G401 (cell line): ENCODE measurements at places on chromosomes 6 and 20. TPM values are rescaled to one million over a fixed set of nuclear protein-coding genes. Genes with fewer than 3 reads are reported as not detected.

The WFDC12 gene
- not detected in 2 replicates for total RNA-seq

The BPI gene
- total RNA-seq = not detected in 2 replicates

The SYTL3 gene
- total RNA-seq = 3.1 TPM in 1 of 2 replicates, not detected in the other

The MEP1A gene
- not detected in 2 replicates for total RNA-seq

The SCRT2 gene
- total RNA-seq = not detected in 2 replicates

The OR2B6 gene
- total RNA-seq = not detected in 2 replicates

The ZFP57 gene
- total RNA-seq = not detected in 2 replicates

- no peak for DNase-seq
Observed at GRCh38 chr6:70651326-70651905, 16.3 kb upstream of the SMAP1 start.

DNA sequence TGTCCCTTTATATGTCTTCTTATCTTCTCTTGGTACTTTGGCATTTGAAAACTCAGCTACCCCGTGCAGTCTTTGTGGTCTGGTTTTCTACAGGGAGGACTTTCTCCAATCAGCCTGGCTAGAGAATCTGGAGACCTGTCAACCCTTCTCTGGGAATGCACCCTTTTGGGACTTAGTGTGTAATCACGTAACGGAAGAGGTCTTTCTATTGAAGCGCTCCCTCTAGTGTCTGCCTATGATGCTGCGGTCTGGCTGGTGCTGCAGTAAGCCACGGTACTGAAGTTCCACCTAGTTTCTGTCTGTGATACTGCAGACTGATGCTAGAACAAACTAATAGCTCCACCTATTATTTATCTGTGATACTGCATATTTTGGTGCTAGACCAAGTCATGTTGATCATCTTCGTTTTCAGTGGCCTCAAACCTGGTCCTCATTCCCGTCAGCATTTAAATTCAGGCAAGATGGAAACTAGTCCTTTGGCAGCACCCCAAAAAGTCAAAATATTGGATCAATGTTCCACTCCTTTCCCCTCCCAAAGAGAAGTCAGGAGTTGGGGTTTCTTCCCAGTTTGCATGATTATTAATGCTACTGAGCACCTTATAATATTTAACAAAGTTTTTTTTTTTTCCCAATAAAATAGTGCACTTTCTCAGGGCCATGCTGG lies 12.5 kb upstream of the SIRPB2 start:
- DNase-seq = peak; percentile 45

DNA sequence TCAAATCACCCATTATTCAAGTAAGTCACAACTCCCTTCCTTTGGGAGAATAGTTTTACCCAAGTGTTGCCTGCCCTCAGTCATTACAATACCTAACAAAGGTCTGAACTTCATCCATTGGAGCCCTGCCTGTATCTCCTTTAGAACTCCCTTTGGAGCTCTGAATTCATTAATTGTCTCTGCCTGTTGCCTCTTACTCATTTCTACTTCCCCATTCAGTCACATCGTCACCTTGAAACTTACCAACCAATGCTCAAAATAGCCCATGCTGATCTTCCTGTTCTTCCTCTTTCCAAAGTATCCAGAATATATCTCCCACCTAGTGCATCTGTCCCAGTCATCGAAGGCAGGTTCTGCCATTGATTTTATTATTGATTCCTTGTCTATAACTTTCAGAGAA lies 120.7 kb upstream of the ADGRF1 start:
- no peak for DNase-seq

DNA sequence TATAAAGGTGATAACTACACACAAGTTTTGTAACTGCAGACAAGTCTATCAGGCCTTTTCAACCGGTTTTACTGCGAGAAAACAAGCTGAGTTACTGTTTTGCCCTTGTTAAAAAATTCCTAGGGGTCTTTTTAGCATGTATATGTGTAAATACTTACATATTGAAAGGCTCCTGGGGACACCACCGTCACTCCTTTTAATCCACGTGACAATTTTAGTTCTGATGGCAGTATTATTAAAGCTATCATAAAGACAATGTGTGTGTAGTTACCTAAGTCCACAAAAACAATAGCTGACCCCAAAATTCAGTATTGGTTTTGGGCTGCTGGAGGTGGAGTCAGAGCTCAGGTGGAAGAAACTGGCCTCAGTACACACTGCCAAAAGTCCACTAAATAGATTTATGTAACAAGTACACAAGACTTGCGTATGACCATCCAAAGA lies 41.3 kb upstream of the HFE start:
- DNase-seq = no peak

DNA sequence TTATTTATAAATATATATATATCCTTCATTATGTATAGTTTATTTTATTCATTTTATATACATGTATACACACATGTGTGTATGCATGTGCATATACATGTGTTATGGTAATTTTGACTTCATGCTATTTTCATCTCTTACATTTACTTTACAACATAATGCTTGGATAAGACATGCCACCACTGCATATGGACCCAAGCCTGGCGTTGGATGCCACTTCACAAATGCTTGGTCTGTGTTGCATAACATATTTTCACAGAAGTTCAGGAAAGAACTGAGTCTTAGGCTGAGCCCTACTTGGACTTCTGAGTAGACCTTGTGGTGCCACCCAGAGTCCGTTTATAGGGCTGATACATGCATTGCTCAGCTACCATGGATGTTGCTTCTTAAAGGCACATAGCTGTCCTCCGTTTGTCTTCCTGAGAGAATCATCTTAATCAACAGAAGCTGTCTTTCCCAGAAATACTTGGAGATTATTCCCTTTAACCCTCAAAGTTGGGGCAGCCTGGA lies 337.8 kb downstream of the BTBD3 start:
- DNase-seq = peak; percentile 6

- peak; percentile 85 for DNase-seq
Observed at GRCh38 chr6:105911106-105911629, 175.0 kb upstream of the PRDM1 start.

GRCh38 chr6:140178520-140178919 lies 804.1 kb upstream of the CITED2 start:
- no peak for DNase-seq

GRCh38 chr6:45815466-45816125 lies 200.1 kb downstream of the CLIC5 start:
- no peak for DNase-seq

DNA sequence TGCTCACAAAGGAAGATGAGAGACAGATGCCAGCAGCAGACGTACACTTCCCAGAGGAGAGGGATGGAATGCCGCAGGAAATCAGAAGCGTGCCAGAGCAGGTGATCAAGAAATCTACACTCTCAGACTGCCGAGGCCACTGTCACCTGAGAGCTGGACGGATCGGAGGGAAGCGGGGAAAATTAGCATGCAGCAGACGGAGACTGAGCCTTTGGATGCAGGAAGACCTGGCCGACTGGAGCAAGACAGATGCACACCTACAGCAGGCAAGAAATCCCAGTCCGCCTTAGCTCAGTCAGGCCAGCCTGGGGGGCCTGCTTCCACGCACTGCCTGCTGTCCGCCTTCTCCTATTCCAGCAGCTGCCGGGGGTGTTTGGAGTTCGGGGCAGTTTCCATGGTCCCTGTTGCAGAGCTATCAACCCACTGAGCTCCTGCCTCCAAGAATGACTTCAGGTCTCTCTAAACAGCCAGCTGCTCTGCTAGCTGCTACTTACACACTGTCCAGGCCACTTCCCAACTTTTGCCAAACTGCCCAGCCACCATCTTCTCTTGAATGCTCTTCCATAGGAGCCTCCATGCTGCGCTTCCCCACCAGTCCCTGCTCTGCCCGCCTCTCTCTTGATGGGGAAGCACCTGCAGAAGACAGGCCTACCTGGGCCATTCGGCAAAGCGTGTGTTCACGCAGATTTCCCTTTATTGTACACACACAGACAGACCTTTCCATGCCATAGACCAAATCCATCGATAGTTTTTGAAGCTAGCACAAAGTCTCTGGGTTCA lies 368.5 kb downstream of the ZFAND3 start:
- peak; percentile 26 for DNase-seq

DNA sequence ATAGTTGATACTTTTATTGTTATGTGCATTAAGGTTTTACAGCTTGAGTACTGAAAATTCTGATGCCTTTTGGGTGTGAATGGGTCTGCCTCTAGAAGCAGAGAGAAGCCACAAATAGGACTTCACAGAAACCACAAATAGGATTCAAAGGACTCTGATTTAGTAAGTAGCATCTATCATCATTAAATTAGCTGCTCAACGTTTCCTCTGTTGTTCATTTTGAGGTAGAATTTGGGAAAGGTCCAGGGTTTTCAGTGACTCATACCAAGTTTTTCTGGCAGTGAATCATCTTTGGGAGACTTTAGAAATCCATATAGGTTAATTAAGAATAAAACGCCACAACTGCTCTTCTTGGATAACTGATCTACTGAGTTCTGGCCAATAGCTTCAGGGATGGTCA lies 105.1 kb downstream of the PHF3 start:
- no peak for DNase-seq

DNA sequence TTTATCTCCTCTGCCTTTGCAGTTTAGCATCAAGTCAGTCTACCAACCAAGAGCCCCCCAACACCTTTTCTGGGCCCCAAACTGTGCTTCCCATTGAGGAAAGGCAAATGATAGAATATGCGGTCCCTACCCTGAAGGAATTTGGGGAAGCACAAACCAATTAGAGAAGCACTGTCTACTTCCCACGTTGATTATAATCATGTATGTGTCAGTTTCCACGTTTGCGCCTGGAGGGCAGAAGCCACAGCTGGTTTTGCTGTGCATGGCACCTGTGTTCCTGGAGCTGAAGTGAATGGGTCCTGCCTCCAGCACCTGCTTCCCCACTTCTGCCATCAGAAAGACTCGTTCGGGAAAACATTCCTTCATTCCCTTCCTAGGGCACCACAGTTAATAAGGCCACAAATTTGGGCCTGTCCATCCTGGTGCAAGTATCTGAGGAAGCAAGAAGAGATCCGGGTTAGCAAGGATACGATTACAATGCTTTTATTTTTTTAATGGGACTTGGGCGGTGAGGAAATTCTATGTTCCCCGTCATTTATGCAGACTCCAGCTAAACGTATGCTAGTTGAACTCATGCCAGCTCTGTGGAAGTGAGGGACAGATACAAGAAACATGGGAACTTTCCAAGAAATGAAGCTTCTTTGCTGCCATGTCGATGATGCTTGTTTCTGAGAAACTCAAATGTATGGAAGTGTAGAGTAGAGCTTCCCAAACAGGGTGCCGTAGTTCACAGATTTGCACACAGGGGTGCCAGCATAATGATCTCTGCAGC lies 333.5 kb downstream of the NRN1 start:
- no peak for DNase-seq

- no peak for DNase-seq
Observed at GRCh38 chr6:6878887-6879585, 228.7 kb upstream of the RREB1 start.

DNA sequence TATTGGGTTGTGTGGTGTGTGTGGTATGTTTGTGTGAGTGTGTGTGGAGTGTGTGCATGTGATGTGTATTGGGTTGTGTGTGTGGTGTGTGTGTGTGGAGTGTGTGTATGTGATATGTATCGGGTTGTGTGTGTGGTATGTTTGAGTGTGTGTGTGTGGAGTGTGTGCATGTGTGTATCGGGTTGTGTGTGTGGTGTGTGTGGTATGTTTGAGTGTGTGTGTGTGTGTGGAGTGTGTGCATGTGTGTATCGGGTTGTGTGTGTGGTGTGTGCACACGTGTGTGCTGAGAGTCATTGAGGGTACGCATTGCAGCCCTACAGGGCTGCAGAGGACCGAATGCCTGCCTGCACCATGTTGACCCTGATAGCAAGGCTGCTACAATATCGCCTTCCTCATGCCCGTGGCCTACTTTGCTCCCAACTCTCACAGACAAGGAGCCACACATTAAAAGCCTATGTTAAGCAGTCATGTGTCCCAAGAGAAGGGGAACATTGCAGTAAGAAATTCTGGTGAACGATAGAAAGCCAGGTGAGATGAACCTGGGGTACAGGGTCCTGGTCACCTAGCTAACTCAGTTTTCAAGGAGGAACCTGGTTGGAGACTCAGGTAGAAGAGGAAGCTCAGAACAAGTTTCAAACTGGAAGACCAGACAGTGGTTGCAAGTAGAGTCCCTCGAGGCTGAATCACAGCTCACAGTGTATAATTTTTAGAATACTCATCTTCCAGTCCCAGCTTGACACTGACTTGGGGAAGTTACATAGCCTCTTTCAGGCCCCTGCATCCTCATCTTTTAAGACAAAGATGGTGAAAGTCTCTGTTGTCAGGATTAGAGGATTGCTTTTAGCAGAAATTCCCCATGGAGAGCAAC lies 45.7 kb upstream of the TMEM170B start:
- DNase-seq = no peak

GRCh38 chr6:81734081-81734480 lies 18.4 kb downstream of the TENT5A start:
- DNase-seq = no peak

DNA sequence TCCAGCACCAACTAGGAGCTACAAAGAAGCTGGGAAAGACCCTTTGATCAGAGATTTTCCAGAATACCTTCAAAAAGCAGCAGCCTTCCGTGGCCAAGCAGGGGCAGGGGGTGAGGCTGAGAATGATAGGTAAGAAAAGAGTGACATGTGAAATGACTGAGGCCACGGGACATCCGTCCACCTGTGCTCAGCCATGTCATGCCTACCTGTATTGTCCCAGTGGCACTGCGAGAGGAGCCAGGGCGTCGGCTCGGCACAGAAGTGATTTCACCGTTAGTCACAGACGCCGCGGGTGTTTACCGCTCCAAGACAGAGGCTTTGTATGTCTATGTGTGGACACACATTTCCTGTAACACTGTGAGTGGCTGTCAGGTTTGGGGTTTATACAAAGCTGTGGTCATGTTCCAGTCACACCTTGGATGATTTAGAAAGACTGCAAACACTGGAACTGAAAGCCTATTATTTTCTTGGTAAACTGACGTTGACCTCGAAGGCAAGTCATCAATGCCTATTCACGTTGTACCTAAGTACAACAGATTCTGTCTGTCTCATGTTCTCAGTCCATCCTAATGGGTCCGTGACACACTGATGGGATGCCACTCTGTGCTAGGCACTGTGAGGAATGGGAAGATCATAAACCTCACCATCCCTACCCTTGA lies 32.1 kb upstream of the JAG1 start:
- DNase-seq = no peak

GRCh38 chr20:9506280-9506821 lies 8.0 kb upstream of the LAMP5 start:
- DNase-seq = no peak

DNA sequence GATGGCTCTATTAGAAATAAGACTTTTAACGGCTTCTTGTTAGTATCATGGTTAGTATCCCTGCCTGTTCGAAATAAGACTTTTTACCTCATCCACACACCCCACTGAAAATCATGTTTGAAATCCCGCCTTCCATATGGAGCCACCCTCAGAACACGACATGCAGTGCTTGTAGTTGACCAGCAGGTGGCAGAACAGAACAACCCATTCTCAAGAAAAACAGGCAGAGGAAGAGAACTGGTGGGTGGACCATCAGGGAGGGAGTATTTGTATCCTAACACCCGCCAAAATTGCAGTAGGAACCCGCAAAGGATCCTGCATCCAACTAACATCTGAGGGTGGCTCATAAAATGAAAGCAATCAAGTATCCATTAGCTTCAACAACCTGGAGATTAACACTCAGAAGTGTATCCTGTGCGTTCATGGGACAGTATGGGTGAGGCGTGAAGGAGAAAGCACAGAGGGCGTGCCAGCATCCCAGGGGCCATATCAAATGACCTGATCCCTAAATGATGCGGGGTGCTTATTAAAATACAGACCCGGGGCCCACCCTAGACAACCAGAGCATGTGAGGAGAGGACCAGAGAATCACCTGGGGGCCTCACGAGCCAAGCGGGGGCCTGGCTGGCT lies 89.6 kb upstream of the NHSL1 start:
- DNase-seq = peak; percentile 85
